DMS153 (cell line): ENCODE measurements at places on chromosomes 5 and 9.

- no peak for DNase-seq
These were observed 853.3 kb downstream of the MAT2B start for GRCh38 chr5:164358531-164359259.

DNA sequence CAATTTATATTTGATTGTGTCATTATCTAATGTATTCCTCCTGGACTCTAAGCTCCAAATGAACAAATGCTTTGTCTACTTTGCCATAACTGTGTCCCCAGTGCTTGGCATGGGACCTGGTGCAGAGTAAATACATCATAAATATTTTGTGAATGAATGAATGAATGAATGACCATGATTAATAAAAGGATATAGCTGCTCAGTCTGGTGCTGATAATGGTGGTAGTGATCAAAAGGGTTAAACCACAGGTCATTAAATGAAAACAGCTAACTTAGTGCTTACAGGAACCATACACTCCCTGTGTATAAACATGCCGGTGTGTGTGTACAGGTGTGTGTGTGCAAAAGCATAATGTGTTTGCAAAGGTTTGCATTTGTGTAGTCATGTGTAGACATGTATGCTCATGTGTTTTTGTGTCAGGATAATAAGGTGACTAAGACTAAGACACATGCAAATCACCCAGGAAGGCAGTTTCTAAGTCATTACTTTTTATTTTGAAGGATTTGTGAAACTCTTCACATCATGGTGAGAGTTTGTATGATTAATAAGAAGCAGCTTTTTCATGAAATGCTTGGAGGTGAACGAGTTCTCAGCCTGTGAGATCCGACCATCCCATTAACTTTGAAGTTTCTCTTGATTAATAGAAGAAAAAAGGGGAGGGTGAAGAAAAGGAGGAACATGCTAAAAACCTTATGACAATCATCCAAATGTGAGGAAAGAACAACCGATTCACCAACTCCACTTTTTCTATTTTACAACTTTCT lies 24.6 kb downstream of the SPARC start:
- no peak for DNase-seq

GRCh38 chr9:89177944-89178829 lies at the start of gene SHC3:
TSS of gene SHC3 (minus strand) at chr9:89178818. CDS start at chr9:89178460, 358 bp downstream.
- DNase-seq = no peak

DNA sequence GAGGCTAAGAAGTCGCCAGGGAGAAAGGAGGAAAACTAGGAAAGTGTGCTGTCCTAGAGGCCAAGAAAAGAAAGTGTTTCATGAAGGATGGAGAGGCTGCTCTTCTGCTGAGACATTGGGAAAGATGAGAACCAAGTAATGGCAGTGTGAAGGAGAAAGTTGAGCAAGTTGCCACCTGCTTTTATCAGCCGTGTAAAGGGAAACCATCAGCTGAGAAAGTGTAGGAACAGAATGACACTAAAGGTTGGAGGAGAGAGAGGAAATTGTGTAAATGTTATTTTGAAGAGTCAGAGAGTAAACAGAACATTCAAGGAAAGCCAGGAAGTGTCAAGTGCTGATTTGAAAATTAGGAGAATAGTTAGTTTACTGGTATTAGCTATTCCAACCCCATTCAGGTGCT lies 125.0 kb downstream of the CEMIP2 start:
- DNase-seq = no peak

DNA sequence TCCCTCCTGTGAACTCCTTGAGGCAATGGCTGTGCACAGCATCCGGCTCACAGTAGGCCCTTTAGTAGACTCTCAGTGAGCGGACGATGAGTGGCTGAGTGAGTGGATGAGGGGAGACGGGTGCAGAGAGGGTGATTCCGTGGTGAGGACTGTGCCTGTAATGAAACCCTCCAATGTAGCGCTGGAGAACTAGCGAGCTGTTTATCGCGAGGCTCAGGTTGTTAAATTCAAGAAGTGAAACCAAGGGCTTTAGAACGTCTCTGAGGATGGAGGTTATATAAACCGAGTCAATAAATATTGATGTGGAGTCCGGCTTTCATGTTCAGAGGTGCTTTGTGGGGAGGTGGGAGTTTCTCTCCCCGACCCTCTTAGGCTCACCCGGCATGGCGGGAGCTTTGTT lies 53.2 kb downstream of the NSG2 start:
- no peak for DNase-seq

GRCh38 chr5:178642351-178642909 lies 15.6 kb upstream of the CLK4 start:
- DNase-seq = no peak
